ENCODE measurements at places on chromosomes 11 and 22.

GRCh38 chr11:80163011-80163410, 722.2 kb upstream of the TENM4 start:
- DNase-seq, result no peak

DNA sequence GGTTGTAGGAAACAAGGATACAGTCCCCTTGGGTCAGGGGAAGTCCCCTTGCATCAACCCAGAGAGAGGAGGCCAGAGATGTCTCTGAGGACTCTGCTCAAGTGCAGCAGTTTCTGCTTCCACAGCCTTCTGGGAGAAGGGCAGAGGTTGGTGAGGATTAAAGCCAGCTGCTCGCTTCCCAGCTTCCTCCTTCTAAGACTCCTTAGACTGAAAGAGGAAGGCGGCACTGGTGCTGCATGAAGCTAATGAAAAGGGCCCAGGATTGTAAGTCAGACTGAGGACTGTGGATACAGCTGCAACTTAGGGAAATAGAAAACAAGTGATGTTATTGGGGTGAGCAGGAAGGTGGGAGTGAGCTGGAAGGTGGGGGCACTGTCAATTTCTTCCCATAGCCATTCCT, at the start of gene OR52K1:
Gene OR52K1 (plus strand): TSS at position 202 of the 400 bp plus-strand sequence. CDS start 6,255 bp downstream, outside the sequence.
- peak; percentile 80 for DNase-seq

DNA sequence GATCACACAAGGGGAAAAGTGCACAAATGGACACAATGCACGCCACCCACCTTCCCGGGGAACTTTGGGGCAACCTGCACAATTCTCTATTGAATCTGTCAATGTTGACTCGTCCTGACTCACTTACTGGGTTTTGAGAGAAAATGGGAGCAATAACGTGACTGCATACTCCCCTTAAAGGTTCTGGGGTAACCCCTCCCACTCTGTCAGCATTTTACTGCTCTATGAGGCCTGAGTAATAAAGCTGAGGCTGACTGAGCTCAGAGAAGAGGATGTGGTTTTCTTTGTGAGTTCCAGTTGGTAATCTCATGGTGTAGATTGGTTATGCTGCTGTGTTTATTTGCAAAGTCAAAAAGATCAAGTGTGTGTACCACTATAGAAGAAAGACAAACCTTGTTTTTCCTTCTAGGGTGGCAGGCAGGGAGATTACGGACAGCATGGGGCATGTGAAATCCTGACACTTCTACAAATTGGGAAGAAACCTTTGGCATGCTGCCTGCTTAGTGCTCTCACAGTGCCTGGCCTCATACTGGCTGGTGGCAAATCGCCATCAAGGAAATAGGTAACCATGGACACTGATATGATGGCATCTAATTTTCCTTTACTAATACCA, 16.1 kb upstream of the APOA1 start:
- peak; percentile 85 for DNase-seq

- peak; percentile 92 for DNase-seq
Measured at GRCh38 chr22:36385491-36386350, 2.0 kb downstream of the MYH9 start.

- peak; percentile 41 for DNase-seq
Measured at GRCh38 chr22:20080776-20081654, 974 bp downstream of the DGCR8 start.

GRCh38 chr11:123386796-123387510, 43.1 kb upstream of the GRAMD1B start:
- peak; percentile 24 for DNase-seq

GRCh38 chr11:134478176-134478575, 66.1 kb upstream of the B3GAT1 start:
- no peak for DNase-seq

GRCh38 chr11:65649656-65650546, 12.0 kb downstream of the SIPA1 start:
- no peak for DNase-seq

DNA sequence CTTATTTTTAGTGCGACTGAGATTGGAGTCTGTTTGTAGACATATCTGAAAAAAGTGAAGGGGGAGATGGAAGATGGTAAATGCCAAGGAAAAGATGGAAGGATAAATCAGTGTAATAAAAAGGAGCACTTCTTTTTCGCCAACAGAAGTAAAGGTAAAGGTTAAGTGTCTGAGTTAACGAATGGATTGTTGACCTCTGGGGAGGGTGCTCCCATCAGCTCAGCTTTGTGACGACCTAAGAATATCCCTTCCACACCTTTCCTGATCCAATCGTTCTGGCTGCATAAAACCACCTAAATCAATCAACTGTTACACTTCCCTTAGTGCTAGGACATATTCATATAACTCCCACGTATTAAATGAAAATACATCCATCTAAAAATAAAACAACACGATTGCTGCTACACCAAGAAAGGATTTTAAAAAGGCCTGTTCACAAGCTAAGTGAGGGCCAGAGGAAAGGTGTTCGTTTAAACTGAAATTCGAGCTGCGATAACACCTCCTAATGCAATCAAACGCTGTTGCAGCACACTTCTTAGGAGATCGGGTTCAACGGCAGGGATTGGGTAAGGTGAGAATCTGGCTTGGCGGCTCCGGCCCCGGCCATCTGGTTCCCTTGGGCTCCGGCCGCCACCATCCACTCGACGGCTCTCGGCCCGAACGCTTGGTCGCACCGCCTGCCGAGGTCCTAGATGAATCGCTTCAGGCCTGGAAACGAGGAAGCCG, 658 bp downstream of the C11orf71 start:
- DNase-seq, result no peak
